ENCODE measurements at places on chromosomes 5 and 9. TPM values are rescaled to one million over a fixed set of nuclear protein-coding genes. Genes with fewer than 3 reads are reported as not detected.

- no peak overlapping the region for H3K27ac ChIP-seq
- H3K36me3 ChIP-seq = no peaks in the 10 kb centered on the region
- peaks cover 25% of the 10 kb centered on the region for H3K27me3 ChIP-seq
- H3K4me3 ChIP-seq = no peak overlapping the region
- H3K4me1 ChIP-seq = peaks cover 7% of the 10 kb centered on the region
Measured at GRCh38 chr5:158897444-158898160, 202.1 kb downstream of the EBF1 start.

GRCh38 chr5:112597831-112598230 is 139.9 kb upstream of the APC start:
- no peak overlapping the region for H3K27ac ChIP-seq
- H3K4me1 ChIP-seq = peaks cover 10% of the 10 kb centered on the region
- no peaks in the 10 kb centered on the region for H3K36me3 ChIP-seq
- no peak for DNase-seq

The FOXD4L3 gene
- 0.25 TPM for total RNA-seq

The ZMAT2 gene
- total RNA-seq = 52.2 TPM

The ZNF879 gene
- total RNA-seq = 8.6 TPM

The PDE6A gene
- total RNA-seq = 0.18 TPM
